GM06990 (cell line): ENCODE measurements at places on chromosomes 13 and 19.

GRCh38 chr19:13604902-13605586 lies 98.8 kb upstream of the CACNA1A start:
- DNase-seq, result no peak

- no peak for DNase-seq
Observed at GRCh38 chr13:85462792-85463425, 336.3 kb downstream of the SLITRK6 start.

- no peak for DNase-seq
Observed at GRCh38 chr13:44403461-44404056, 29.9 kb downstream of the SERP2 start.

DNA sequence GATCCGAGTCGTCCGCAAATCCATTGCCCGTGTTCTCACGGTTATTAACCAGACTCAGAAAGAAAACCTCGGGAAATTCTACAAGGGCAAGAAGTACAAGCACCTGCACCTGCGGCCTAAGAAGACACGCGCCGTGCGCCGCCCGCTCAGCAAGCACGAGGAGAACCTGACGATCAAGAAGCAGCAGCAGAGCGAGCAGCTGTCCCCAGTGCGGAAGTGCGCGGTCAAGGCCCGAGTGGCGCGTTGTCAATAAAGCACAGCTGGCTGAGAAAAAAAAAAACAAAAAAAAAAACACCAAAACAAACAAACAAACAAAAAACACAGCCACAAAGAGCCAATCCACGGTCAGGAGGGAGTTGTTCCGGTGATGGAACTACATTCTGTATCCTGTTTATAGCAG lies 4.7 kb upstream of the GNA15 start:
- DNase-seq, result no peak

GRCh38 chr19:10431943-10432735 lies 11.8 kb downstream of the PDE4A start:
- peak; percentile 80 for DNase-seq

GRCh38 chr19:11659612-11660011 lies 62.3 kb downstream of the ZNF627 start:
- DNase-seq, result peak; percentile 14

GRCh38 chr13:88294368-88294767 lies 623.2 kb downstream of the SLITRK5 start:
- no peak for DNase-seq

DNA sequence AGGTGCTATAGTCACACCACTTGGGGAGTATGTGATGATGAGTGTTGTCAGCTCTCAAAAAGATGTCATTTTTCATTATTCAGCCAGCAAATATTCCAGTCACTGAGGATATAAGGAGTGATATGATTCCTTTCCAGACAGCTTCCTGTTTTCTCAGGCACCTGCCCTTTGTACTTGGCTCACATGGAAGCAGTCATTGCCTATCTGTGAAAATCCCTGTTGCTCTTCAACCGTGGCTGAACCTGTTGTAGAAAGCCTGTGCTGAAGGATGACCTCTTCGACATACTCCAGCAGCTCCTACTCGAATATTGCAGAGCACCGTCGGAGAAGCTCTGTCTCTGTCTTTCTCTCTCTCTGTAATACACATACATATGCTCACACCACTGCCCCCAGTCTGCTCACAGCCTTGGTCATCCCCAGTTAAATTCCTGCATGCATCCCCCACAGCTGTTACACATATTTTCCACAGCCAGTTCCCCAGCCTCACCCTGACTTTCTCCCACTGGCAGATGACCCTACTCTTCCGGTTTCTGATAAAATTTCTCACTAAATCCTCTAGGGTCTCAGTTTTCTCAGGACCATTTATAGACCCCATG lies 204.2 kb upstream of the ARGLU1 start:
- no peak for DNase-seq

DNA sequence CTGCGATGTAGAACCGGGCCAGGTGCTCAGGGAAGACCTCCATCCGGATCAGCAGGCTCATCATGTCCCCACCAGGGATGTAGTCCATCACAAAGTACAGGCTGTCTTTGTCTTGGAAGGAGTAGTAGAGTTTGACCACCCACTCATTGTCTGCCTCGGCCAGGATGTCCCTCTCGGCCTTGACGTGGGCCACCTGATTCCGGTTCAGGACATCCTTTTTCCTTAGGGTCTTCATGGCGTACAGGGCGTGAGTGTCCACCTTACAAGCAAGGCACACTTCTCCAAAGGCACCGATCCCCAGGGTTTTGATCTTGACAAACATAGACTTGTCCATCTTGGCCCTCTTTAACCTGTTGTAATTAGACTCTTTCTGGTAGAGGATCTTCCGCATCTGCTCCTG lies 78.0 kb downstream of the LATS2 start:
- DNase-seq, result no peak

- DNase-seq, result no peak
Observed at GRCh38 chr13:35475960-35476943, at the start of gene MAB21L1. MAB21L1 (minus strand) TSS chr13:35476689; CDS start chr13:35476138, 551 bp downstream.

DNA sequence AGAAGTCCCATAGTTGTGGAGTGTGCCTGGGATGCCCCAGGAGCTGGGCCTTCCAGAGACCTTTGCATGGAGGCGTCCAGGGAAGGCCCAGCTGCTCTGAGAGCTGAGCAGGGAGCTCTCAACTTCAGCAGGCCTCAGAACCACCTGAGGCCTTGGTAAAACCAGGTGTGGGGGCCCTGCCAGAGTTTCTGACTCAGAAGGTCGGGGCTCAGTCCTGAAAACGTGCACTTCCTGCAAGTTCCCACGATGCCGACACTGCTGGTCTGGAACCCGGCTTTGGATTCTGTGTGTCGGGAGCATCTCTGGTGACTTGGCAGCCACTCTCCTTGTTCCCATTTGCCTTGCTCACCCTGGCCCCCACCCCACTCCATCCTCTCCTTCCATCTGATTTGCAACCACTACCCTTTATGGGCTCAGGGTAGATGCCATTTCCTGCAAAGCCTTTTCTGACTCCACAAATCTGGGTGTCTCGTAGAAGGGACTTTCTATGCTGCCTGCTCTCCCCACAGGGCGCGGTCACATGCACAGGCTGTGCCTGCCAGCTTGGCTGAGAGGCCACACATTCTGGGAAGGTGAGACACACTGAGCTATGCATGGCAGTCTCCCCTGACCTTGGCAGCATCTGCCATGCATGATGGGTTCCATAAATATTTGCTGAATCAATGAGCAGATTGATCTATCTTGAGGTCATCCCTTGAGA lies 244.7 kb downstream of the COL4A1 start:
- no peak for DNase-seq

- DNase-seq, result no peak
Observed at GRCh38 chr13:45861322-45861721, 9.8 kb upstream of the SIAH3 start.

DNA sequence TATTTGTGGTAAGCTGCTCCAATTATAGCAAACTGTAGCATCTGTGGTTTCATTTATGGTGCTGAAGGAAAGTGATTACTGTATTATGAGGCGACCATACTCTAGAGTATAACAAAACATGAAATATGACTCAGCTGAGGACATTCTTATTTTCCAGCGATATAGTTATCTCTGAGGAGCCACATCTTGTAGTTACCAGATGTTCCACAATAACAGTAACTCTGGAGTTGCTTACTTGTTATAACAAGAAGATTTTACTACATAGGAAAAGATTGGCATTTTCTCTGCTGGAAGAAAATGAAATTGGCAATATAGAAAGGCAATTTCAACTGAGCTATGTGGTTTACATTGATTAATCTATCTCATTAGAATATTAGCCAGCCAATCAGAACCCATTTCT lies 1634.2 kb downstream of the PCDH9 start:
- no peak for DNase-seq

GRCh38 chr19:21508198-21508597 lies 2.8 kb downstream of the ZNF429 start:
- no peak for DNase-seq

DNA sequence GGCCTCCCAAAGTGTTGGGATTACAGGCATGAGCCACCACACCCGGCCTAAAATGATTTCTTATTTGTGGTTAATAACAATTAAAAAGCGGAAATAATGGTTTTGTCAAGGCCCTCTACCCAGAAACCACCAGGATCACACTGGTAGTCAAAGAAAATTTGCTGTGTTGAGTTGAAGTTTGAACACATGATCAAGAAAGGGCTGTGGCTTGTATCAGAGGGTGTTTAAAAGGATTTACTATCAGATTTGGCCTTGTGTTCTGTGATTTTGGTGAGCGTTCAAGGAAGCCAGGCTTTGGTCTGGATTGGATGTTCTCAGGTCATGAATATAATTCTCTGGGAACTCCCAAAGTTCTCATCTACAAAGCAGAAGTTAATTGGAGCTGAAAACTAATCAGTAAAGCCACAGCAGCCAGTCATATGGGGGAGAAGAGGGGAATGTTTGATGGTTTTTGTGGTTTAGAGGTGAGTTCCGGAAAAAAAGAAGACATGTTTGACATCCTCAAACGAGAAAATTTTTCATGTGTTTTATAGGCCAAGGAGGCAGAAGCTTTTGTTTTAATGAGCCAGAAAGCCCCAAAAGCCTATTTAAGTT lies 10.6 kb upstream of the ZNF556 start:
- DNase-seq, result no peak

DNA sequence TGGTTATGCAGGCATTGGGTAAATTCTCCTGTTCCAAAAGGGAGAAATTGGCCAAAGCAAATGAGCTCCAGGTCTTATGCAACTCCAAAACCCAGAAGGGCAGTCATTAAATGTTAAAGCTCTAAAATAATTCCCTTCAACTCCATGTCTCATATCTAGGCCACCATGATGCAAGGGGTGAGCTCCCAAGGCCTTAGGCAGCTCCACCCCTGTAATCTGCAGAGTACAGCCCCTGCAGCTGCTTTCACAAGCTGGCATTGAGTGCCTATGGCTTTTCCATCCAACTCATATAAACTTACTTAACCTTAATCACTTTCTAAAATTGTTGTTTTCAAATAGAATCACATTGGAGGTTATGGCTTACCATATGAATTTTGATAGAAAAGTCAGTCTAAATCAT lies 44.7 kb upstream of the ZNF429 start:
- no peak for DNase-seq
